ENCODE measurements at places on chromosomes 2 and 18.

DNA sequence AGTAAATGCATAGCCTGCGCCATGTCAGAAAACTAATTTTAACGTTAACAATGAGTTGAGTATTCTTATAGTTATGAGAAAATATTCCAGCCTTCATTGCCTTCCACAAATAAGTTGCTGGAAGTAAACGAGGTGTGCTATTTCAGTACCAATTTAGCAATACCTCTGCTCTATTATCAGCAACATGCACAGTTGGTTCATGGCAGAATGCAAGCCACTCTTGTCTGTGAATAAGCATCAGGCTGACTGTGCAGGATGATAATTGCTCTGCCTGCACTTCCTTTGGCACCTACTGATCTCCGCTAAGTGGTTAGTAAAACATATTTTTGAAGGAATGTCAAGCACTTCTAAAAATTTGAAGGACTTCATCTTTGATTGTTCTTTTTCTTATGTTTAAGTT is 261.9 kb upstream of the SIX3 start:
- DNase-seq: no peak

DNA sequence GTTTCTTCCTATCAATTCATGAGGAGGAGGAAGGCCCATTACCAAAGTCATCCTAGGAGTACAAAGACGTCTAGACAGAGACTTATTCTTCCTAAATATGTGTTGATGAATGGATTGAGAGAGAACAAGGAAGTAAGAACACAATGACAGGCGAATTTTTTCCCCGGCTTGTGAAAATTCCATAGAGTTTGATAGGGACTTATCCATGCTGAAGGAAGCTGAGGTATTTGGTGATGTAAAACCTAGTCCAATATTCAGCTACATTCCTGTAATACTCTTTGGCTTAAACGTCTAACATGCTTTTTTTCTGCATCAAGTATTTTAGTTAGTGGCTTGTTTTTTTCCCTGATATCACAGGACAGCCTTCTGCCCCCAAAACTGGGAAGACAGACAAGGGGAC is 121.9 kb upstream of the MYT1L start:
- DNase-seq: no peak

- no peak for DNase-seq
Observed at GRCh38 chr18:59660786-59661743, 36.2 kb downstream of the CCBE1 start.

GRCh38 chr2:188383158-188383557 is 91.5 kb downstream of the GULP1 start:
- no peak for DNase-seq

GRCh38 chr2:121489284-121489683 is 41.4 kb upstream of the RNU4ATAC start:
- DNase-seq: no peak

DNA sequence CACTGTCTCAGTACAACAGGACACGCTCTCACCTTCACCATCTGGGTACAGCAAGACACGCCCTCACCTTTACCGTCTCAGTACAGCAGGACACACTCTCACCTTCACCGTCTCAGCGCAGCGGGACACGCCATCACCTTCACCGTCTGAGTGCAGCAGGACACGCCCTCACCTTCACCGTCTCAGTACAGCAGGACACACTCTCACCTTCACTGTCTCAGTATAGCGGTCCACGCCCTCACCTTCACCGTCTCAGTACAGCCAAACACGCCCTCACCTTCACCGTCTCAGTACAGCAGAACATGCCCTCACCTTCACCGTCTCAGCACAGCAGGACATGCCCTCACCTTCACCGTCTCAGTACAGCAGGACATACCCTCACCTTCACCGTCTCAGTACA is 109.9 kb upstream of the CTDP1 start:
- DNase-seq: no peak

DNA sequence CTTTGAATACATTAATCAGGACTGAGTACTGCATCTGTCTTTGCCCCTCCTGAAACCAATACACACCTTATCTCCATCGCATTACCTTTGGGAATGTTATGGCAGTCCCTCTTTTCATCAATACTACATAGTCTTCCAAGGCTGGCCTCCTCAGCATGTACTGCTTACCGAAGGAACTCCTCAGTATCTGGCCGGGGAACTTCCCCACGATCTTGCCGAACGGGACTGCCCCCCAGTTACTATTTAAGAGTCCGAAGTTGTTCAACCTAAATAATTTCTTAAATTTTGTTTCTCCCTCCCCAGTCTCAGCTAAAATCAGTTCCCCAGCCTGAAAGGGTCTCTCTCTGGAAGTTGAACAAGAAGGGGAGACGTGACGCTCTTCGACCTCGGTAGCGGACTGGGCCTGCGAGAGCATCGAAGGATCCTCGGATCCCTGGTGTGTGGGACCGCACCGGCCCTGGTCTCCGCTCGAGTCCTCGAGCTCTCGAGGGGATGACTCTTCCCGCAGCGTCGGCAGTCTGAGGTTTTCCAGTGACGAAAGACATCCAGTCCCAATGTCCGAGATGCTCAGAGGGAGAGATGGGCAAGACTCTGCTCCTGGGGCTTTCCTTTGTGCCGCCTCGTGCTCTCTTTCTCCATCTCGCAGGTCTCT is 489 bp downstream of the TRMT61B start:
- DNase-seq: peak; percentile 15

DNA sequence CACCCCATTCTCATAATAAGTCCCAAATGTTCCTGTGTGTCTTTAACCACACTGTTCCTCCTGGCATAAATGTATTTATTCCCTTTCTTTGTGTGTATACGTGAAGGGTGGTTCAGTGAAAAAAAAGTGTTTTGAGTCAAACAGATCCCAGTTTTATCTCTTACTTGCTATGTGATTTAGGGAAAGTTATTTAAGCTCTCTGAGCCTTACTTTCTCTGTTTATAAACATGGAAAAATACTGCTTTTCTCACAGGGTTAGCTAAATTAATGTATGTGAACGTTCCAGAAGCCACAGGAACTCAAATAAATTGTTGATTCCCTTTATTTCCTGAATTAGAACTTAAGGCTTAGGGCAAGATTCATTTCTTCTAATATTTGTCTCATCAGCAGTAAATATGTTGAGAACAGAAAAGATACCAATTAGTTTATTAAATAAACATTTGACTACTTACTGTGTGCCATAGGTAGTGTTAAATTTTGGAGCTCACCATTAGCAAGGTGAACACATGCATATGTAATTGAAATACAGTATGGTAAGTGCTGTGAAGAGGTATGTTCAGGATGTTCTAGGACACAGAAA is 33.2 kb downstream of the RALBP1 start:
- no peak for DNase-seq

DNA sequence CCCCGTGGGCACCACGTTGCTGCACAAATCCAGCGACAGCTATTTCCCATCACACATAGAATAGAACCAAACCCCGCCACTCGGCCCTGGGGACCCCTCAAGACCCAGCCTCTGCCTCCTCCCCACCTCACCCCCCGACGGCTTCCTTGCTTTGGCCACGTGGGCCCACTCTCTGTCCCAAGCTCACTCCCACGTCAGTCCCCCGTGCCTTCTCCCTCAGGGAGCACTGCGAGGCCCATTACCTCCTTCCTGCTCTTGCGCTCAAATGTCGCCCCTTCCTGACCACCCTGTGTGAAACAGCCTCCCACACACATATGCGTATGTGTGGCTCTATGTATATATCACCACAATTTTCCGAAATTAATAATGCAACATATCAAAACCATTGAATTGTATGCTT is 239.7 kb downstream of the SH3BP4 start:
- DNase-seq: no peak

GRCh38 chr2:126664639-126665038 is 8.7 kb downstream of the GYPC start:
- no peak for DNase-seq

DNA sequence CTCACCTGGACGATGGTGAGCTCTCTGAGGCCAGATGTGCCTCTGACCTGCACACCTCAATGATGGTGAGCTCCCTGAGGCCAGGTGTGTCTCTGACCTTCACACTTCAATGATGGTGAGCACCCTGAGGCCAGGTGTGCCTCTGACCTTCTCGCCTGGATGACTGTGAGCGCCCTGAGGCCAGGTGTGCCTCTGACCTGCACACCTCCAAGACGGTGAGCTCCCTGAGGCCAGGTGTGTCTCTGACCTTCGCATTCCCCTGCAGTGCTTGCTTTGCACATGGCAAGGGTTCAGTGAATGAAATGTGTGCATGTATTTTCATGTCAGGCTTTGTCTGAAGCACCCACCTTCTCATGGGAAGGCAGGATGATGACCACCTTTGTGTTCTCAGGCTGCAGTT is 95.5 kb downstream of the PTGR3 start:
- no peak for DNase-seq

DNA sequence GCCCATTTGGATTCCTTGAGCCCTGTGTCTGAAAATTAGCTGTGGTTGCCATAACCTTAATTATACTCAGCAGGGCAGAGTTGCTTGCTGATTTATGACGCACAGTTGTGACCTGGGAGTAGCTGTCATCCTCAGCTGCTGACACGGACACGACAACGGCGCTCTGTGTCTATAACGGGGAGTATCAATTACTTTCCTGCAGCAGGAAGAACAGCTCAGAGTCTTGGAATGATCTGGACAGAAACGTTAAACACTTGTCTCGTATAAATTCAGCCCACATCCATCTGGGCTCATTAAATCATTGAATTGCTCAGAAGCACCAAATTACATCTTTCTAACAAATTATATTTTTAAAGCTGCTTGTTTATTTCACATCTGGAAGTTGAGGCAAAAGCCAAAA is 116.3 kb downstream of the SEPTIN10 start:
- DNase-seq: peak; percentile 16

GRCh38 chr18:9683418-9684396 is 24.4 kb upstream of the RAB31 start:
- DNase-seq: no peak

- no peak for DNase-seq
Observed at GRCh38 chr2:105488285-105488684, 89.4 kb upstream of the FHL2 start.

DNA sequence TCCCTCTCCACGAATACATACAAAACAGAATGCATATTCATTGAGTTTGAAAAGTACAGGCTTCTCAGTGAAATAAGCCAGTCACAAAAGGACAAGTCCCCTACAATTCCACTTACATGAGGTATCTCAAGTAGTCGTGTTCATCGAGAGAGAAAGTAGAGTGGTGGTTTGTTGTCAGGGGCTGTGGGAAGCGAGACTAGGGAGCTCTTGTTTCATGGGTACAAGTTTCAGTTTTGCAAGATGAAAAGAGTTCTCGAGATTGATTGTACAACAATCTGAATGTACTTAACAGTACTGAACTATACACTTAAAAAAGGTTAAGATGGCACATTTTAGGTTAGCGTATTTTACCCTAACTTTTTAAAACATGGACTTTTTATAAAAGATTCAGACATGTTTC is 71.5 kb upstream of the TTC39C start:
- no peak for DNase-seq

- no peak for DNase-seq
Observed at GRCh38 chr2:162221064-162221463, 22.2 kb downstream of the FAP start.

DNA sequence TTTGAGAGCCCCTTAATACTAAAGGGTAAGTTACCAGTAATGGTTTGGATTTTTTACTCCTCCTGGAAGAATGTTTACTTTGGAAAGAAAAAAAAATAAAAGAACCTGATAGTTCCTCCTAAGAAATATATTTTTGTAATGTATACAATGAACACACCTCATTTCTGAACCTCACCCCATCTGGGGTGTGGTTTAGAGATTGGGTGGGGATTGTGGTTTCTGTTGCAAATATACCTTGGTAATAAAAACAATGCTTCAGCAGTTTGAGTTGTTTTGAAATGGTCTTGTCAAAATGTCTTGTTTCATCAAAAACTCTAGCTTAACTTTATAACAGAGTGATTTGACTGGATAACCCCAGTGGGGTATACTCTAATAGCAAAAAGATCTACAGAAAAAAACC is 448.9 kb upstream of the MEIS1 start:
- DNase-seq: no peak

DNA sequence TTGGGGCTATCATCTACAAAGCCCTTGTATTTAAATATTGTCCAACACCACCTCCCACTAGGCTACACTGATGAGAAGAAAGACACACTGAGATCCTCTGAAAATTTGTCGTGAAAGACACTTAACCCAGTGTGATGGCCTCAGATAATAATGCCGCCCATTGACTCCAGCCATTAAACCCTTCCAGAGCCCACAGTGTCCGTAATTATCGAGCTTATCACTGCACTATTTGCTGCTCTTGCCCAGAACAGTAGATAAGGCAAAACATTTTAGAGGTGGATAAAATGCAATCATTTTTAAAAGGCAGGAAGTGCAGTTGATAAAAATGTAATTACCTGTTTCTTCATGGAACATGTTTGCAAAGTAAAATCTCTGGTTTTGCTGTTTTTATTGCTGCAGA is 121.3 kb upstream of the DDX18 start:
- no peak for DNase-seq

DNA sequence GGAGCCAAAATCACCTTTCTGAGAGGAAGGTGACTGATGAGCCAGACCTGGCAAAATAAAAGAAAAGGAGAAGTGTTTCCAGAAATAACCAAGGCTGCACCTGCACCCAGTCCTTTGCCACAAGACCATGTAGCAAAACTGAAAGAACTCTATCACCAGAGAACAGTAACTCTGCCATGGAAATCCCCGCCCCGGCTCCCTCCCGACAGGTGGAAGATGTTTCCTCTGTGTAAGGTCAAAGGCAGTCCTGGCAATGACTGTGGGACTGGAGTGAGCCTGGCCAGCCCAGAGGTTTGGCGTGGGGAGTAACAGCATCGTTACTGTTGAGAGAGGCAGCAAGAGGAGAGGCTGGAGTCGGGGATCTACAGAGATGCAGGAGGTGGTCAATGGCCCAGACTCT is 42.3 kb downstream of the SPRED2 start:
- DNase-seq: no peak

GRCh38 chr2:28578774-28579173 is 82.9 kb downstream of the PLB1 start:
- DNase-seq: no peak

GRCh38 chr2:239383036-239383758 is 17.6 kb downstream of the HDAC4 start:
- no peak for DNase-seq

- DNase-seq: no peak
Observed at GRCh38 chr2:68860111-68860510, 11.1 kb downstream of the BMP10 start.

DNA sequence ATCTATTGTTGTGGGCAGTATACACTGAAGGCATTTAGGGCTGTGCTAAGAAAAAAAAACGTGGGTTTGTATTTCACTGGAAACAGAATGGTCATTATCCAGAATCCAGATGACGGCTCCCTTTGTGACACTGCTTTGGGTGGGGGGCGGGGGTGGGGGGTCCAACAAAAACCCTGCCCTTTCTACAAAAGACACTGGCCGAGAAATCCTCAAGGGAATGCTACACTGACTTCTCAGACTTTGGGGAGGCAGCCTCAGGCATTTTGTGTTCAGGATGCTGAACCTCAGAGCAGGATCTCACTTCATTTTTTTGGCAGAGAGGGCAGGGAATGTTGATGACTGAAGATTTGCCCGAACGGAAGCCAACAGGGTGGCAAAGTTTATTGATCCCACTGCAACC is 417.1 kb downstream of the HRH4 start:
- DNase-seq: no peak

GRCh38 chr2:33135645-33136044 is 188.9 kb downstream of the LTBP1 start:
- DNase-seq: no peak
